ENCODE measurements at places on chromosomes 1 and 21.

- no peak for DNase-seq
These were observed 12.3 kb upstream of the RGS4 start for GRCh38 chr1:163056831-163057230.

DNA sequence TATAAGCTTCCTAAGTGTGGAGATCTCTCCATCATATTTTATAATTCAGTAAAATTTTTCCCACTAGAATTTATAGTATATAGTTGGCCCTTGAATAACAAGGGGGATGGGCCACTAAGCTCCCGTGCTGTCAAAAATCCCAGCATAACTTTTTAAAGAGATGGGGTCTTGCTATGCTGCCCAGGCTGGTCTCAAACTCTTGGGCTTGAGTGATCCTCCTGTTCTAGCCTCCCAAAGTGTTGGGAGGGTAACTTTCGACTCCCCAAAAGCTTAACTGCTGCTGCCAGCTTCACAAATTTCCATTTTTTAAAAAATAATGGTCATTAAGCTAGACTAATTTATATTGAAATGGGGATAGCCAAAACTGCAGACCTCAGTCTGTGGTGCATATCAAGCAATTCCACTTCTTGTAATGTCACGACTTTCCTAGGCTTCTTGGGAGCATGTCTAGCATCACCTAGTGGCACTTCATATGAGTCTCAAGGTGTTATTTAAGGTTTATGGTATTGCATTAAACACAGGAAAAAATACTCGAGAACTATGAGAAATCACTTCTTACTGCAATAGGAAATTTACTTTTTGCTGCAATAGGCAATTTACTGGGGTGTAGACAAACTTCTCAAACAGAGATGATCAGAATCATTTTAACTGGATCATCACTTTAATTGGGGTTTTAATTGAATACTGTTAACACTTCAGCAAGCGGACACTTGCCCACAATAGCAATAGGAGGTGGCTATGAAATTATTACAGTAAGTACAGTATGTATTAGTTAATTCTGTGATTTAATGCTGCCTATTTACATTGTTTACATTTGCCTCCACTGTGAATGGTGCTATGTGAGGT lies 19.3 kb upstream of the ACTA1 start:
- DNase-seq: no peak

DNA sequence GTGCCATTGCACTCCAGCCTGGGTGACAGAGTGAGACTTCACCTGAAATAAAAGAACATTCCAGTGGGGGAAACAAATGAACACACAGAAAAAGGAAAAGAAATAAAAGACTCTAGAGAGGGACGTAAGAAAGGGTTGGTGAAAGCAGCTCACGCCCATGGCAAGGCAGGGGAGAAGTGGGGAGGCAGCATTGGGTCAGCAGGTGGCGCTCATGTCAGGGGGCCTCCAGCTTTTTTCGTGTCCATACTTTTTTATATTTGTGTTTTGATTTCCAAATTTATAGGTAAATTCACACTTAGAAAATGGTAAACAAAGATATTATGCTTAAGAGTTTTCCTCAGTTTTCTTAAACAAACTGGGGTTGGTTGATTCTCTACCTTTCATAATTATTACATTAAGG lies 45.5 kb downstream of the VPS13D start:
- peak; percentile 44 for DNase-seq

GRCh38 chr1:24477309-24477708 lies 25.3 kb upstream of the RCAN3 start:
- no peak for DNase-seq

- DNase-seq: no peak
These were observed 21.4 kb downstream of the RUNX3 start for GRCh38 chr1:24908591-24909259.

GRCh38 chr1:159282118-159282517 lies 20.0 kb upstream of the FCER1A start:
- DNase-seq: no peak

DNA sequence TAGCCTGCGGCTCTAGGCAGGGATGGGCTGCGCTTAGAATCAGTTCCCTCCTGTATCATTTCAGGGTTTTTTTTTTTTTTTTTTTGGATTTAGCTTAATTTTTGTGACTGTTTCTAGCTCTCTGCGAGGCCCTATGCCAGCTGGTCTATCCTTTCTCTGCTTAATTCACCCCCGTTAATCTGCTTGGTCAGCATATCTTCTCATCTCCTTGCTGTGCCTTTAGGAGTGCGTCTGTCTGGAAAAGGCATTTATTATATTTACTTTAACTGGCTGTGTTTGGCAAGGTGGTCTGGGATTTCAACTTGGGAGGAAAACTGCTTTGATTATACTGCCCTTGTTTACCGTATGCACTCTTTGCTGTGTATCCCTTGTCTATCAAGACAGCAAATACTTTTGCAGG lies 184.8 kb upstream of the KIAA0040 start:
- no peak for DNase-seq

All from activated CD4-positive, alpha-beta T cell treated with anti-CD3 and anti-CD28 coated beads, Interleukin-2, amount 50 U/mL, for 16 hours (primary cell).